Cortex of kidney (tissue), 1 donor: ENCODE measurements at places on chromosomes 4 and X.

- DNase-seq = no peak
Measured at GRCh38 chr4:74262522-74262921, 45.7 kb upstream of the EPGN start.

- peak; percentile 52 for DNase-seq
Measured at GRCh38 chr4:112636688-112637551, at the start of the genes LARP7 and ZGRF1. Gene LARP7 (plus strand): TSS chr4:112637143. CDS start chr4:112644670, 7,527 bp downstream. Gene ZGRF1 (minus strand): TSS chr4:112636909. CDS start chr4:112633176, 3,733 bp downstream.

- no peak for DNase-seq
Measured at GRCh38 chr4:88592600-88593448, 544 bp downstream of the HERC3 start.

- DNase-seq = no peak
Measured at GRCh38 chr4:144495944-144496343, 150.0 kb upstream of the HHIP start.

DNA sequence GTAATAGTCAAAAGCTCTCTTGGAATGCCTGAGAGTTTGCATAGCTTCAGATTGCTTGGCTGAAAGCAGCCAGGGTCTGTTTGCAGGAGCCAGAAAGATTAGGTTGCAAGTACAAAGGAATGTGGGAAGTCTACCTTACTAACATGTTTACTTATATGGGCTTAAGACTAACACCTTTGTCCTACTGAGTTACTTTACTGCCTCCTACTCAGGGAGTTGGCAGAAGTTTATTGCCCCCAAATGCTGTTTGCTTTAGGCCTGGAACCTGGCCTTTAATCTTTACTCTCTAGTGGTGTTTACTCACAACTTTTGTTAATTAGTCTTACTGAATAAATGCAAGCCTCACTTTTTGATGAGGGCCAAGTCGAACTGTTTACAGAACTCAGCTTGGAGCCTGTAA is 219.4 kb upstream of the ZC4H2 start:
- DNase-seq = no peak

GRCh38 chr4:99305638-99306400 is 15.0 kb upstream of the ADH1A start:
- no peak for DNase-seq

- no peak for DNase-seq
Measured at GRCh38 chr4:139316733-139317132, 14.5 kb upstream of the NDUFC1 start.

DNA sequence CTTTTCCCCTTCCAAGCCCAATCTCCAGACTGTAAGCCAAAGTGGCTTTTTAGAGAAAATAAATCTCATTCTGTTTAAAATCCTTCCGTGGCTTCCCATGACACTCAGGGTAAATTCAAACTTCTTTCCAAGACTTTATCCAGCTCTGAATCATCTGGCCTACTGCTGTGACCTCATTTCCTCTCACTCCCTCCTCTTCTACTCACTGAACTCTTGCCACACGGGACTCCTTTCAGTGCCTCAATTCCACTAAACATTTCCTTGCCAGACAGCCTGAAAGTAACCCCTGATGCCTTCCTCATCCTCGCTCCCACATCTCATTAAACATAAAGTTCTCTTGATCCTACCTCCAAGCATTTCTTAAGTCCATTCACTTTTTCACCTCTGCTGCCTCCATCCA is 27.8 kb upstream of the RNF128 start:
- DNase-seq = no peak

GRCh38 chr4:1809754-1810502 is 16.8 kb downstream of the FGFR3 start:
- no peak for DNase-seq

GRCh38 chrX:153669174-153669890 is 4.3 kb downstream of the PNCK start:
- no peak for DNase-seq

GRCh38 chr4:102473476-102473875 is 27.7 kb upstream of the NFKB1 start:
- DNase-seq = no peak

DNA sequence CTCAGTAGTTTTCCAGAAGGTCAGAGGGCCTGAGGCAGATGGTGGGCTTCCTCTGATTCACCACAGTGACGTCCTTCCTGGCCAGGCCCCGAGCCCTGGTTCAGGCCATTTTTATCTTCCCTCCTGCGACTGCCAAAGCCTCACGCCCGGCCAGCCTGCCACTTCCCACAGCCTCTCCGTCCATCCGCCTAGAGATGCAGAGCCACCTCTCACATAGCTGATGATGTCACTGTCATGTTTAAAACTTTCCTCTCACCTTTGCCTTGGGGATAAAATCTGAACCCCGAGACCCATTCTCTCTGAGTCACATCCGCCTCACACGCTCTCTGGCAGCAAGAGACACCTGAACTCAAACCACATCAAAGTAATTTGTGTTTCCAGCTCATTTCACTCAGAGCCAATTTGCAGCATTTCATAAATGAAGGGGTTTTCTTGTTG is 175.3 kb downstream of the QDPR start:
- no peak for DNase-seq

- DNase-seq = no peak
Measured at GRCh38 chr4:61882381-61882780, 682.3 kb downstream of the ADGRL3 start.

- no peak for DNase-seq
Measured at GRCh38 chrX:54076903-54077302, 32.6 kb upstream of the PHF8 start.
